Effector CD4-positive, alpha-beta T cell (primary cell): ENCODE measurements at places on chromosomes 11 and 22.

- DNase-seq, result peak; percentile 29
Observed at GRCh38 chr11:74397501-74398243, 561 bp downstream of the PGM2L1 start.

DNA sequence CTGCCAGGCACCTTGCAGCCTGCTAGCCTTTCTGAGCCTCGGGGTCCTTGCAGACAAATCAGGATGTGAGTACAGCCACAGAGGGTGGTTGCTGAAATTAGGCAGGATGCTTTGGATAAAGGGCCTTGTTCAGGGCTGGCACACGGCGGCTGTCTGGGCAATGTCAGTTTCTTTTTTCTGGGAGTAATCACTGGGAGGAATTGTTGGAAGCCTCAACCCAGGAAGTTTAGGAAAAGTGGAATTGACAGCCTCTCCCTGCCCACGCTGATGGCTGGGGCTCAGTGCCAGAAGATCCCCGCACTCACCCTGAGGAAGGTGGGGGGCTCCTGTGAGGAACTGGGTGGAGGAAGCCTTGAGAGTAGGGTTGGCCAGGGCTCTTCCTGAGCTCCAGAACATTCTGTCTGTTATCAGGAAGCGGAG, 37.4 kb downstream of the CD82 start:
- DNase-seq, result no peak

DNA sequence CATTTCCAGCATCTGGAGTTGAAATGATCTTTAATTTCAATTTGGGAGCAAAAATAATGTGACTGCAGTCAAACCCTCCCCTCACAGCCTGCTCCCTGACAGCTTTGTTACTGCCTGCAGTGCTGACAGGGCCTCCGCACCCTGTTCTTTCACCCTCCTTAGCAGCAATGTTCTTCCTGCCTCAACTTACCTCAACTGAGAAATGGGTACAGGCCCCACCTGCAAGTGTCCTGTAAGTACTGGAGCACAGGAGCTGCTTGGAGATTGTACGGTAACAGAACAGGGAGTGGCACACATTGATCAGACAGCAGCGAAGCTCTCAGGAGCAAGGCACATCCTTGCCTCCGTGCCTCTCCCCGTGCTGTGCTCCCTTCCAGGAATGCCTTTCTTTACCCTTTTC, 131.3 kb downstream of the CHST1 start:
- no peak for DNase-seq

GRCh38 chr22:45891471-45891995, 85.4 kb downstream of the WNT7B start:
- DNase-seq, result no peak

DNA sequence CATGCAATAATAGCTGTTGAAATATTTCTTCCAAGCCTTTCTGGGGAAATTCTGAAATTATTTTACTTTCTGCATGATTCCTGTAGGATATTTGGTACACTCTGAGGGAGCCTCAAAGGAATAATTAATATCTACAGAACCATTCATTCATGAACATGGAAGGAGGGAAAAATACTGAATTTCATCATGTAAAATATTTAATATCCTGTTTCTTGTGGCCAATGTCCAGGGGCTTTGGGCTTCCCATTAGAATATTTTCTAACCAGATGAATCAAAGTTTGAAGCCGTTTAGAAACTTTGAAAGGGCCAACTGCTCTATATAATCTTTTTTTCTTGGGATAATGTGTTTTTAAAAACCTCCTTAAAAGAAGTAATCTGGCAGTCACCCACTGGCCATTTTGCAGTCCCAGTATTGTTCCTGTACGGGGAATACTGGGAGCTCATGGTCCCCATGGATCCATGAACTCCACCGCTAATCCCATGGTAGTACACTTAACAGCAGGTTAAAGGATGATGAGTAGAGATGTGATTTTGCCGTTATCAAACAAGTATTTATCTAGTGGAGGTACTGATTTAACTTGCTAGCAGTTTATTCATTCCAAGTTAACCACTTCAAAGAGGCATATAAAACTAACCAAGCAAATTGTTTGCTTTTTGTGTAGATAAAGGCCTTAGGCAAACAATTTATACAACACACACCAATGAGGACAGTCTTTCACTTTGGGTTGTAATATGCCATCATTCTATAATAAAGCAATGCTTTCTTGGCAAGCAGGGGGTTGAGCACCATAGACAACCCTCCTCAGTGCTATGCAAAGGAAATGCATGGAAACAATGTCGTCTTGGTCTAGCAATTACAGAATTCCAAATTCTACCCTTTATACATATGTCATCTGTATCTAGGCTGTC, 34.5 kb upstream of the BLID start:
- DNase-seq, result no peak

- DNase-seq, result no peak
Observed at GRCh38 chr11:125481531-125481930, 14.5 kb downstream of the FEZ1 start.

GRCh38 chr22:42376711-42377554, 55.3 kb downstream of the NFAM1 start:
- no peak for DNase-seq

DNA sequence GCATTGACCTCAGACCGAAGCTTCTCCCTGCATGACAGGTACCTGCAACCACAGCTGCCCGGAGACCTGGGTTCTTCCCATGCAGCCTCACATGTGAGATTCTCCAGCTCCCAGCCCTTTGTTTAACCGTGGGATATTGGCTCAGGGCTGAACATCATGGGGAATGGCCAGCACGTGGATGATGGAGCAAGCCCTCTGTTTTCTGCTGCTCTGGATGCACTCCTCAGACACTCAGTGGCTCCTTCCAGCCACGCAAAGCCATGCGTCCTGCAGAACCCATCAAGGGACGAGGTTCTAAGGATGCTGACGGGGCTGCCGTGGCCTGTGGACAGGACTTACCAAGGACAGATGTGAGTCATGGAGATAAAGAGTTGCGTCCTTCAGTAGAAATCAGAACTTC, 639.1 kb downstream of the BRD1 start:
- DNase-seq, result no peak

DNA sequence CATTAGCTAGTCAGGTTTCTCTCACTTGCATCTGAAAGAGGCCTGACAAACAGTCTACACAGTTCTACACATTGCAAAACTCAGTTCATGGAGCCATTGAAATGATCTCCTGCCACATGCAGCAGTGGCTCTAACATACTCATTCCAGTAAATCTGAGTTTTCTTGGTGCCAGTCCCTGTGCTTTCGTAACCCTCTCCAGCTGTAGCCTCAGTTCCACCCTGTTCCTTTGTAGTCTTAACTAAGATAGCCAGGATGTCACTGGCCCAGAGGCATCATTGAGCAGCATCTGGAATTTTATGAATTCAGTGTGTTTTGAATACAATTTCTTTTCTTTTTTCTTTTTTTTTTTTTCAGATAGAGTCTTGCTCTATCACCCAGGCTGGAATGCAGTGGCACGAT, 37.4 kb upstream of the ZBED5 start:
- no peak for DNase-seq

GRCh38 chr22:24289114-24289513, 18.5 kb downstream of the SPECC1L start:
- DNase-seq, result no peak

GRCh38 chr22:31091106-31091975, 10.2 kb downstream of the SMTN start:
- no peak for DNase-seq

DNA sequence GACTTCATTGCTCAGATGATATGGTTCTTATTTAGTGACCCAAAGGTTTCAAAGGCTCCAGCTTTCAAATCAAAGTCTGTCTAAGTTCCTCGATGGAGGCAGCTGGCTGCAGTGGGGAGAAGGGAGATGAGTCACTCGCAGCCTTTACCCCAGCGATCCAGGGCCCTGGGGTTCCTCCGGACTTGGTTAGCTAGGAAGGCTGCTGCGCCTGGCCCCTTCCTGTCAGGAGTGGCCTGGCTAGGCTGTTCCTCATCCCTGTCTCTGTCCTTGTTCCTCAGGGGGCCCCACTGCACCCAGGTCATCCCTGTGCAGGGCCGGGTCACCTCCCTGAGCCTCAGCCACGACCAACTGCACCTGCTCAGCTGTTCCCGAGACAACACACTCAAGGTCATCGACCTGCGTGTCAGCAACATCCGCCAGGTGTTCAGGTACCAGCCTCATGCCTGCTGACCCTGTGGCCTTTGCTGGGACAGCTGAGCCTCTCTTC, 13.9 kb downstream of the ATG16L2 start:
- no peak for DNase-seq

DNA sequence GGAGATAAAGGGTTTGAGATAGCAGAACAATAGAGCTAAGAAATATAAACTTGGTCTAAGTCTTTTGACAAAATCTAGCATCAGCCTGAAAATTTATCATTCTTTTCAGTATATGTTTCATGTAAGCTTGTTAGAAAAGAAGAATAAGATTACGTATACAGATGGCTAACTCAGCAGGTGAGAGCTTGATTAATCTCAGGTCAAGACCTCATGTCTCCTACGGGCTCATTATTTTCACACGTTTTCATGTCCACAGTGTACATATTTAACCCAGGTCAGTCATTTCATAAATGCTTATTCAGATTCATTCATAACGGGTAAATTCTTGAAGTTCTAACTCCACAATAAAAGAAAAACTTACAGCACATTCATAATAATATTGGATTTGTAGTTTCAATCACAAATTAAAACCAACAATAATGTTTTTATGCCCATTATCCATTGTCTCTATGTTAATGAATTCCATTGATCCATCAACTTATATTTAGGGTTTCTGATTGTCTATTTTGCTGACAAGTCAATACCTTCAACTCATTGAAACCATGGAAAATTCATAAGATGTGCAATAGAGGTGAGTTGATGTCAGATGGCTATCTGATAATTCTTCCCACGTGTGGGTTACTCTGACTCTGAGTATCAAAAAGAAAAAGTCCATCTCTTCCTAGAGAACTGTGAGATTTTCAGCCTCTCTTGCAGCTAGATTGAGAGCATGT, 102.6 kb downstream of the CASP12 start:
- no peak for DNase-seq

DNA sequence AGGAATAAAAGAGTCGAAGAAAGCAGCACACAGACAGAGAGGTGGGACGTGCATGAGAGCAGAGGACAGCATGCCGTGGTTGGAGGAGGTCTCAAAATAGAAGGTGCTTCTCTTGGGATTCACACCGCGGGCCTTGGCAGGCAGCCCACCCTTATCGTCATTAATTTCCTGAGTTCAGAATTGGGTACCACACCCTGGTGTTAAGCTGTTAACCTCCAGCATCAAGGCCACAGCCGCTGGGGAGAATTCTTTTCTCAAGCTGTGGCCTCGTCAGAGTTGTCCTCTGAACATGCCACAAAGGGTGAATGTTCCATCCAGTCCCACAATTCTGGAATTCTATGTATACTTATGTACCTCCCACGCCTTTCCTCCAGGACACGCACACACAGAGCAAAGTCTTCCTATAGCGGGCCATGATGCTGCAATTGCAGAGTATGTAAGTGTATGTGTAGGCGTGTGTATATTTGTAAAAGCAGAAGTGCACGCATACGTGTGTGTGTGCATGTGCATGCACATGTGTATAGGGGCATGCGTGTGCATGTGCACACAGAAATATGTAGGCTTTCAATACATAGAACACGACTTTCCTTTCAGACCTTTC, 39.0 kb downstream of the ADAMTS8 start:
- DNase-seq, result no peak

- DNase-seq, result no peak
Observed at GRCh38 chr22:46041642-46042041, 64.7 kb upstream of the WNT7B start.

GRCh38 chr11:130671801-130672700, 223.6 kb downstream of the ADAMTS15 start:
- no peak for DNase-seq

- no peak for DNase-seq
Observed at GRCh38 chr11:76649851-76650372, 20.6 kb downstream of the LRRC32 start.

DNA sequence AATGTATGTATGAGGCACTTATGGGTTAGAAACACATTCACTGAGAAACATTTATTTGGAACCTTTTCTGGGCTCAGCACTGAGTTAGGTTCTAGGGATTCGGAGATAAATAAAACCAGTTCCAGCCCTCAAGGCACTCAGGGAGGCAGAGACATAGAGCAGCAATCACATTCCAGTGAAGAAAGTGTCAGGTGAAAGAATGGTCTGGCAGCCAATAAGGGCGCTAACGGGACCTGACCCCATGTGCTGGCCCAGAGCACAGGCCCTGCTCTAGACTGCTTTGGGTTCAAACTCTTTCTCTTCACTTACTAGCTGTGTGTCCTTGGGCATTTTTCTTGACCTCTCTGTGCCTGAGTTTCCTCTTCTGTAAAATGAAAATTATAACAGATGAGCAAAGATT, 146.0 kb upstream of the SYT13 start:
- DNase-seq, result no peak

- no peak for DNase-seq
Observed at GRCh38 chr11:1920909-1921573, 1.5 kb downstream of the TNNT3 start.

- DNase-seq, result no peak
Observed at GRCh38 chr22:26990503-26991189, 333.3 kb downstream of the MIAT start.

GRCh38 chr11:118996926-118997626, 862 bp upstream of the CENATAC start:
- DNase-seq, result peak; percentile 25

- DNase-seq, result no peak
Observed at GRCh38 chr11:123413636-123414035, 16.4 kb upstream of the GRAMD1B start.

- no peak for DNase-seq
Observed at GRCh38 chr22:23066200-23067022, 3.9 kb upstream of the GNAZ start.

- no peak for DNase-seq
Observed at GRCh38 chr22:24548812-24549211, 6.1 kb downstream of the GUCD1 start.

DNA sequence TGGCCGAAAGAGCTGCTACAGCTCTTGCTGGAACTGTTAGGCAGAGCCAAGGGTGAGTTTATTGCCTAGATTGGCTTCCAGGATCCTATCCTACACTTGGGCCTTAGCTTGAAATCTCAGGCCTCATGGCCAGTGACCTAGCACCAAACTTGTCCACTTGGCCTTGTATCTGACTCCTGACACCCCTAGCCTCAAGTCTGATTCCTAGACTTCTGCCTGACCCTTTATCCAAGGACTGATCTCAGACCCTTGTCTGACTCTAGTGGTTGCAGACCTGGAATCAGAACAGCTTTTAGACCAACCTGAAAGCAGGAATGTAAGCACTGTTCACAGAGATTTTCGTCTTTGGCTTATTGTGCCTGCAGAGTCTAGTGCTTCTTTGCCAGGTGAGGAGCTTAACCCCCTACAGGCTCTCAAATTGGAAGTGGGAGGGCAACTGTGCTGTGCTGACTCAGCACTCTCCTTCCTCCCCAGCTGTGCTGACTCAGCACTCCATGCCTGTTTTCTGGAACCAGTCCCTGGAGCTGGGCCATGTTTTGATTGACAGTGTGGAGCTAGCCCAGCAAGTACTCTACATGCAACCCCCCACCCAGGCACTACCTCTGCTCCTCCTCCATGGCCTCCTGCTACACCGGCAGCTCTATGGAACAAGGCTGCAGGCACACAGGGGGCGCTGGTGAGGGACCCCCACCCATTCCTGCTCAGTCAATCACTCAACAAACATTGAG, 35.1 kb downstream of the RRP8 start:
- DNase-seq, result no peak
